Activated B cell treated with CpG ODN at 0.5 μM for 24 hours (primary cell): ENCODE measurements at places on chromosomes 5 and 9. TPM values are rescaled to one million over a fixed set of nuclear protein-coding genes. Genes with fewer than 3 reads are reported as not detected.
A peak's percentile ranks its signal among the peaks of the same experiment; 100 is the strongest.

DNA sequence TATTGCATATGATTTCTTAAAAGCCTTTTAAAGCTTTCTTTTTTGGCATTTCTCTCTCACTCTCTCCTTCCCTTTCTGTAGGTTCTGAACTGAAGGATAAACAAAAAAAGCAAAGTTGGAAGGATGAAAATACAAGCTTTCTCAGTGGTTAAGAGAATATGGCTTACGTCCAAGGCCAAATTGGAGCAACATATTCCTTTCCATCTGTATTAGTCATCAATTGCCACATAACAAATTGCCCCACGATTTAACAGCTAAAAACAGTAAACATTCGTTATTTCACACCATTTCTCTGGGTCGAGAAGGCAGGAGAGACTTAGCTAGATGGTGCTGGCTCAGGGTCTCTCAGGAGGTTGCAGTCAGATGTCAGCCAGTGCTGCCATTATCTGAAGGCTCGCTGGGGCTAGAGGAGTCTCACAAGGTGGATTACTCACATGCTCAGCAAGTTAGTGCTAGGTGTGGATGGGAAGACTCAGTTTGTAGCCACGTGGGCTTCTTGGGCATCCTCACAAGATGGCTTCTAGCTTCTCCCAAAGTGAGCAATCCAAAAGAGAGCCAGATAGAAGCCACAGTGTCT, 2.0 kb upstream of the ROR2 start:
- DNase-seq: no peak
- peaks cover 57% of the 10 kb centered on the region for H3K27me3 ChIP-seq
- peaks cover 9% of the 10 kb centered on the region for H3K4me1 ChIP-seq
- no peak overlapping the region for H3K27ac ChIP-seq
- H3K36me3 ChIP-seq: no peaks in the 10 kb centered on the region
- H3K4me3 ChIP-seq: no peak overlapping the region

The TUSC1 gene
- total RNA-seq: 0.64 and 0.76 TPM in 2 replicates

DNA sequence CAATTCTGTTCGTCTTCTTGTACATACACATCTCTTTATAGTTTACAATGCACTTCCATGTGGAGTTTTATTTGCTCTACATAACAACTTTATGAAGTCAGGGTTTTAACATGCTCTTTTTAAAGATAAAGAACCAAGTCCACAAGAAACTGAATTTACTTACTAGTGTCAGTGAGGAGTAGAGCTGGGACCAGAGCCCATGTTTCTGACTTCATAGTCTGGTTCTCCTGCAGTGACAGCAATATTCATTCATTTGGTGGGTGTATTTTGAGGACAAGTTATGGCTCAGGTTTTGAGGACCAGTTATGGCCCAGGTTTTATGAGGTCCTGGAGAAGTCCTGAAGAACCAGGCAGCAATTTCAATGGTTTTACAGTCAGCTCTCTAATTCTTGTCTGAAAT, 481.9 kb upstream of the TNC start:
- no peaks in the 10 kb centered on the region for H3K36me3 ChIP-seq
- no peak overlapping the region for H3K27ac ChIP-seq
- H3K4me3 ChIP-seq: no peak overlapping the region

- no peaks in the 10 kb centered on the region for H3K4me1 ChIP-seq
- H3K4me3 ChIP-seq: no peak overlapping the region
- H3K36me3 ChIP-seq: no peaks in the 10 kb centered on the region
Observed at GRCh38 chr5:66741394-66741793, 145.2 kb downstream of the MAST4 start.

DNA sequence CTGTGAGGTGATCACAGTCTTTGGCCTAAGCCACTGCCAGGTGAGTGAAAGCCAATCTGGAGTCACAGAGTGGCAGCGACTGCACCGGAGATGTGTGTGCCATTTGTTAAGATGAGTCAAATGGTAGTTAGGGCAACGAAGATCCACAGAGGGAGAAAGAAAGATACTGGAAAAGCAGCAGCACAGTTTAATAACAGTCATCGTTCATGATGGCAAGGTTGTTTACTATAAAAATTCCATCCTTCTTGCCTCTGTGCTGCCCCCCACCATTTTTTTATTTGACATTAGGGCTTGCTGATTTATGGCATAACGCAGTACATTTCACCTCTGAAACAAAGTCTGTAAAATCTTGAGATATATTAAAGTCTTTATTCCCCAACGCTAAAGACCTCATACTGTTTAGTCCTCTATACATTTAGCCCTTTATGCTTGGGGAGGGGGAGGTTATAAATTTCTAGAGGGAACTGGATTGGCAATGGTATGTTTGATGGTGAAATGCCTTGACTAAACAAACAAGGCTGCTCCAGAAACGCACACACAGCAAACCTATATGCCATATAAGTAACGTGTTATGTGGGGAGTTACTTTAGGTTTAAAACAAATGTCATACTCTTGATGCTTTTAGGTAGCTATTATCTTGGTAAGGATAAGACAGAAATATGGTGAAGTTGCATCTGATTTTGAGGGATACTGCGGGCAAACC, 55.8 kb upstream of the ABL1 start:
- H3K36me3 ChIP-seq: no peaks in the 10 kb centered on the region
- H3K4me1 ChIP-seq: peaks cover 14% of the 10 kb centered on the region
- no peak overlapping the region for H3K4me3 ChIP-seq
- H3K27me3 ChIP-seq: no peaks in the 10 kb centered on the region
- no peak for DNase-seq

DNA sequence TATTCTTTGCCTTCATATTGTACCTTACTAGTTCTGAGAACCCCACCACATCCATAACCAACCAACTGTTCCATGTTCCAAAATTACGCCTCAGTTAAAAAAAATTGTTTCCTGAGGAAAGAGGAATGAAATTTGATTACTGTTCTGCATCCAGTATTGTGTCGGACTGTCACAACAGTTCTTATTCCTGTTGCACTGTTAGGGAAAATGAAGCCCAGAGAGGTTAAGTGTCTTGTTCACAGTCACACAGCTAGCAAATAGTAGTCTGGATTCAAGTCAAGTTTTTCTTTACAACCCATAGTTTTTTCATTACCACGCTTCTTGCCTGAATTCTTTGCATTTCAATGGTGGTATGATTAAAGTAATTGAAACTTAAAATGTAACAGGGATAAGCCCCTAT, 4.4 kb downstream of the FSD1L start:
- H3K27ac ChIP-seq: no peak overlapping the region
- no peaks in the 10 kb centered on the region for H3K27me3 ChIP-seq
- H3K36me3 ChIP-seq: peaks cover 2% of the 10 kb centered on the region
- DNase-seq: no peak

The CARTPT gene
- not detected in 2 replicates for total RNA-seq

- H3K36me3 ChIP-seq: peaks cover 70% of the 10 kb centered on the region
- H3K4me3 ChIP-seq: peak overlapping the region; percentile 44
- no peaks in the 10 kb centered on the region for H3K27me3 ChIP-seq
- H3K4me1 ChIP-seq: peaks cover 84% of the 10 kb centered on the region
- DNase-seq: no peak
- peak overlapping the region; percentile 63 for H3K27ac ChIP-seq
Observed at GRCh38 chr5:17252543-17252942, 35.1 kb downstream of the BASP1 start.

- no peak overlapping the region for H3K4me3 ChIP-seq
- H3K36me3 ChIP-seq: no peaks in the 10 kb centered on the region
- H3K4me1 ChIP-seq: no peaks in the 10 kb centered on the region
- no peak for DNase-seq
Observed at GRCh38 chr5:143554187-143554717, 150.8 kb upstream of the NR3C1 start.

GRCh38 chr5:10578869-10579268, 15.0 kb downstream of the ANKRD33B start:
- peak; percentile 59 for DNase-seq
- peak overlapping the region; percentile 83 for H3K4me3 ChIP-seq
- H3K4me1 ChIP-seq: peaks cover 86% of the 10 kb centered on the region
- H3K36me3 ChIP-seq: peaks cover 35% of the 10 kb centered on the region
- no peaks in the 10 kb centered on the region for H3K27me3 ChIP-seq

DNA sequence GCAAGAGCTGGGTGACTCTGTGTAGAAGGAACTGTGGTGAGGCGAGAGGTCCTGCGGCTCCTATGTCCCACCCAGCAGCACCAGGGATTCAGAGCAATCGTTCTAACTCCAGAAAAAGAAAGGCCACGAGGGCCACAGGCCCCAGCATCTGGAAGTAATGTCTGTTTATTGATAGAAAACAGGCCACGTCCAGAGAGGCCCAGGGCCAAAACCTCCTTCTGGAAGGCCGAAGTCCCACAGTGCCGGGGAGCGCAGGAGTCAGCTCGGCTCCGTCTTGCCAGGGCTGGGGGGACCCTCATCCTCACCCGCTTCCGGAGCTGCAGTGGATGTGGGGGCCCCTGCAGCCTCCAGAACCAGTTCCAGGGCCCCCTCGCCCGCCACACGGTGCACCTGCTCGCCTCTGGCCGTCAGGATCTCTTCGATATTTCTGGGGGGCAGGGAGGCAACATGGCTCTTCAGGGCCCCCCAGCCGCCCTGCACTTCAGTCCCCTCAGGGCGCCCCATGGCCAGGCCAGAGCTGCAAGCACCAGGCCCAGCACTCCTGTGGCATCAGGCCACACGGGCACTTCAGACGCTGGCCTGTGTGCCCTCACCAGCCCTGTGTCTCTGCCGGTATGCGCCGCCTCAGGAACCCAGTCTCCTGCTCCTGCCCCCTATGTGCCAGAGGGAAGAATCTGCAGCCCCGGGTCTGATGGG, 1.6 kb downstream of the DNLZ start:
- no peak for DNase-seq
- H3K27ac ChIP-seq: peak overlapping the region; percentile 53
- peaks cover 9% of the 10 kb centered on the region for H3K4me1 ChIP-seq

The PFN3 gene
- total RNA-seq: not detected in 2 replicates

DNA sequence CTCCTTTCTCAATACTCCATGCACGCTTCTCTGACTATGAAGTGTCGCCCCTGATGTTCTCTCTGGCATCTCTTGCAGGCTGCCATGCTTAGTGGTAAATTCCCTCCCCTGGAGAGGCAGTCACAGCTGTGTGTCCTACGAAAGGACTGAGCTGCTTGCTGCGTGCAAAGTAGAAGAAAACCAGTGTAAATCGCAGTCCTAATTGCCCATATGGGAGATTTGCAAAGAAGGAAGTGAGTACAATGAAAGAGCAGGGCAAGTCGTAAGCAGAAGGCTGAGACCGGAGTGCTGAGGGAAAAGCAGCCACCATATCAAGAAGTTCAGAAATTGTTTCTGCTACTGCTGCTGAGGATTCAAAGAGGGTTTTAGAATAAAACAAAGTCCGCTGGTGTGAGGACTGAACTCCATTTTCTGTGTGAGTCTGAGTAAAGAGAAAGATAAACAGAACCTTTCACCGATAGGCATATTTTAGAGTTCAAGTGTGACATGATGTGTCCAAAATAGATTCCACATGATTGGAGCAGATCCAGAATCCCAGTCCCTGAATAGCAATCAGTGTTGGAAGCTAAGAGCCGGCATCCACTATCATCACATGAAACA, 507.8 kb upstream of the MPDZ start:
- H3K36me3 ChIP-seq: no peaks in the 10 kb centered on the region
- no peak for DNase-seq
- H3K4me1 ChIP-seq: no peaks in the 10 kb centered on the region
- H3K4me3 ChIP-seq: no peak overlapping the region
- no peaks in the 10 kb centered on the region for H3K27me3 ChIP-seq

The ZDHHC12 gene
- 40.0 and 40.7 TPM in 2 replicates for total RNA-seq

DNA sequence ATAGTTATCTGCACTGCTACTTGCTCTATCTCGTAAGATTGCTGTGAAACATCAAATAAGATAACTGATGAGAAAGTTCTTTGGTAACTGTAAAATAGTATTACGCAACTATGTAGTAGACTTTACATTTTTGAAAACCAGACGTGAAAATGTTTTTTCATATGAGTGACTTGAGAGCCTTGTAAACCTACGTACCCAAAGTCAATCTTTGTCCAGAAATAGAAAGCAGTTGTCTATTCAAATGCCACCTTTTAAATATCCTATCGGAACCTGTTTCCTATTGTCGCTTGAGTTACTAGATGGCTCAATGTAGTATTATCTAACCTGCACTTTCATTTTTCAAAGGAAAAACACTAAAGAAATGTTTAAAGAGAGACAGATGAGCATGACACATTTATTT, 1.6 kb downstream of the FNIP1 start:
- H3K27ac ChIP-seq: peak overlapping the region; percentile 75
- no peaks in the 10 kb centered on the region for H3K27me3 ChIP-seq
- DNase-seq: no peak
- H3K36me3 ChIP-seq: peaks cover 23% of the 10 kb centered on the region

DNA sequence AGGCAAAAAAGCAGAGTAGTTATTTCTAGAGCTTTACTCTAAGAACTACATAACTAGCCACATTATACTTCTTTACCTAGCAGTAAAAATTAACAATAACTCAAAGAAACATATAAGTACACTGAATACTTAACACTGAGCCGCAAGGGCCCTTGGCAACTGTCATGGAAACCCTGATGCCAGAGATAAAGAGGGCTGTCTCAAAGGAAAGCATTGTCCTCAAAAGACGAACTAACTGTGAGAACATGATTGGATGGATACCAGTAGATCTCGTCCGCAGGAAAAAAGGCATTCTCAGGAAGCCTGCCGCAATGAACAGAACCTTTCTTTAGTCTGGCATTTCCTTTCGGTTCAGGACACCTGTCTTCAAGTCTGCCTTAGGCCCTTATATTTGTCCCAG, 379.0 kb upstream of the SLC30A5 start:
- H3K36me3 ChIP-seq: no peaks in the 10 kb centered on the region
- DNase-seq: no peak
- peaks cover 44% of the 10 kb centered on the region for H3K4me1 ChIP-seq
- H3K27me3 ChIP-seq: no peaks in the 10 kb centered on the region
- H3K4me3 ChIP-seq: no peak overlapping the region

- no peak for DNase-seq
- no peak overlapping the region for H3K27ac ChIP-seq
- no peaks in the 10 kb centered on the region for H3K36me3 ChIP-seq
- peaks cover 19% of the 10 kb centered on the region for H3K27me3 ChIP-seq
- H3K4me3 ChIP-seq: no peak overlapping the region
- H3K4me1 ChIP-seq: peaks cover 11% of the 10 kb centered on the region
Observed at GRCh38 chr9:137167747-137168572, 1.9 kb downstream of the LRRC26 start.

- H3K36me3 ChIP-seq: no peaks in the 10 kb centered on the region
- no peak overlapping the region for H3K4me3 ChIP-seq
- peaks cover 4% of the 10 kb centered on the region for H3K27me3 ChIP-seq
- H3K27ac ChIP-seq: no peak overlapping the region
- no peaks in the 10 kb centered on the region for H3K4me1 ChIP-seq
- DNase-seq: no peak
Observed at GRCh38 chr9:104068546-104068945, 25.6 kb upstream of the SMC2 start.
